GM13977 (cell line): ENCODE measurements at places on chromosomes 16 and 17.

DNA sequence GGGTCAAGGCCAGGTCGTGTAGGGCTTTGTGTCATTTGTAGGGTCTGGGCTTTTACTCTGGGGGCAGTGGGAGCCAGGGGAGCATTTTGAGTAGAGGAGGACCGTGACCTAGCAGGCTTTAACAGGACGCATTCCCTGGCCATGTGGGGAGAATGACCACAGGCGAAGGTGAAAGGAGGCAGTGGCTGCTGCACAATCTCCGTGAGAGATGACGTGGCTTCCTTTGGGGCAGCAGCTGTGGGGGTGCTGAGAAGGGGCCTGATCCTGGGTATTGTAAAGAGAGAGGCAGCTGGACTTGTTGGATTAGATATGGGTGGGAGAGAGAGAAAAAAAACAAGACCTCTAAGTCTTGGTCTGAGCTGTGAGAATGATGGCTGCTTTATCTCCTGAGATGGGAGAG, 46.0 kb downstream of the KATNIP start:
- no peak for DNase-seq

- DNase-seq, result peak; percentile 73
These were observed 13.6 kb downstream of the ATPAF2 start for GRCh38 chr17:18025241-18025944.

DNA sequence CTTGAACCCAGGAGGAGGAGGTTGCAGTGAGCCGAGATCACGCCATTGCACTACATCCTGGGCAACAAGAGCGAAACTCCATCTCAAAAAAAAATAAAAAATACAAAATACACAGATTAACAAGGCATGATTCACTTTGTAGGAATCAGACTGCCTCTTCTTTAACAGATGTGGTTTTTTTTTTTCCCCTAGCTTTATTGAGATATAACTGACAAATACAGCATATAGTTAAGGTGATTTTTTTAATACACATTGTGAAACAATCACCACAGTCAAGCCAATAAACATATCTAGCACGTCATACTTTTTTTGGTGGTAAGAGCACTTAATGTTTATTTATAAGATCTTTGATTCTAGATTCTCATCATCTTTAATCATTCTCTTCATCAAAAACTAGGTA, 87.8 kb downstream of the SPAG9 start:
- DNase-seq, result no peak

DNA sequence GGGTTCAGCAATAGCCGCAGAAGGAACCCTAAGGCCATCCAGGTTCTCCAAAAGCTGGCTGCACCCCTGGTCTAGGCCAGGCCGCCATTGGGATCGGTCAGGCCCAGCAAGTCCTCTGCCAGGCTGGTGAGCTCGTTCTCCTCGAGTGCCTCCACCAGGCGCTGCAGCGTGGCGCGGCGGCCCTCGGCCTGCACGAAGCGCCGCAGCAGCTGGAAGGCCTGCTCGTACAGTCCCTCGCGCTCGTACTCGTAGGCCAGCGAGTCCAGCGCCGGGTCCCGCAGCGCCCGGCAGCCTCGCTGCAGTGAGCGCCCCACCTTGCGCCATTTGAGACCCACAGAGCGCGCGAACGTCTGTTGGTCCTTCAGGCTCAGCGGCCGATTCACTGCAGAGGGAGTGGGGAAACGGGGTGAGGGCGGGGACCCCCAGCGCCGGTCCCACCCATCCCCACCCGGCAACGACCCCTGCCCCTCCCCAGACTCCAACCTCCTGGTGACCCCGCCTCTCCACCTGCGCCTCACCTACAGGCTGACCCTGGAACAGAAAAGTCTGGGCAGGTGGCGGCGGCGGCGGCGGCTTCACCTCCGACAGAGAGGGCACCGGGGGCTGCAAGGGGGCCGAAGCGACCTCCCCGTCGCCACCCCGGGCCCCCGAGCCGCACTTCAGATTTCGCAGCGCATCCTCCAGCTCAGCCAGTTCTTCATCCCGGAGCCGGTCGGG, 3.9 kb upstream of the B3GNT9 start:
- DNase-seq, result peak; percentile 12

DNA sequence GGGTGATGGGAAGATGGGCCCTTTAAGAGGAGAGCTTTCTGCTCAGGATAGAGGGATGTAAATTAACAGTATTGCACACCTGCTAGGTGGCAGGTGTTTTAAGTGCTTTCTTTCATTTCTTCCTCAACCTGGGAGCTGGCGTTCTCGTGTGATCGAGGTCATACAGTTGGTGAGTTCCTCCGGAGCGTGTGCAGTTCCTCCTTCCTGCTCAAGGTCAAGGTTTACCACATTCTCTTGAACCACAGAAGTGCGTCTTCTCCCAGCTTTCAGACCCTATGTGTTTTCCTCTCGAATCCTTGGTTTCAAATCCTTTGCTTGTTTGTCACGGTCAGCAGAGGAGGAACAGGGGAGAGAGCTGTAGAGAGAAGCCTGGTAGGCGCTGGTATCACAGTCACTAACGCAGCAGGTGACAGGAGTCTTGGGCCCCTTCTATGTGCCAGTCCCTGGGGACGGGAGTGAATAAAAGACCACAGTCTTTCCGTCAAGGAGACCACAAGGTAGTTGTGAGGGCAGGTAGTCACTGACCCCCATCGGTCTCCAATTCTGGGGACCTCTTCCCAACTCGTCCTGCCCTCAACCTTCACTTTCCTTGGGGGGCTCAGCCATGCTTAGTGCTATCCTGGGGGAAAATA, 791 bp downstream of the DNAI2 start:
- no peak for DNase-seq

DNA sequence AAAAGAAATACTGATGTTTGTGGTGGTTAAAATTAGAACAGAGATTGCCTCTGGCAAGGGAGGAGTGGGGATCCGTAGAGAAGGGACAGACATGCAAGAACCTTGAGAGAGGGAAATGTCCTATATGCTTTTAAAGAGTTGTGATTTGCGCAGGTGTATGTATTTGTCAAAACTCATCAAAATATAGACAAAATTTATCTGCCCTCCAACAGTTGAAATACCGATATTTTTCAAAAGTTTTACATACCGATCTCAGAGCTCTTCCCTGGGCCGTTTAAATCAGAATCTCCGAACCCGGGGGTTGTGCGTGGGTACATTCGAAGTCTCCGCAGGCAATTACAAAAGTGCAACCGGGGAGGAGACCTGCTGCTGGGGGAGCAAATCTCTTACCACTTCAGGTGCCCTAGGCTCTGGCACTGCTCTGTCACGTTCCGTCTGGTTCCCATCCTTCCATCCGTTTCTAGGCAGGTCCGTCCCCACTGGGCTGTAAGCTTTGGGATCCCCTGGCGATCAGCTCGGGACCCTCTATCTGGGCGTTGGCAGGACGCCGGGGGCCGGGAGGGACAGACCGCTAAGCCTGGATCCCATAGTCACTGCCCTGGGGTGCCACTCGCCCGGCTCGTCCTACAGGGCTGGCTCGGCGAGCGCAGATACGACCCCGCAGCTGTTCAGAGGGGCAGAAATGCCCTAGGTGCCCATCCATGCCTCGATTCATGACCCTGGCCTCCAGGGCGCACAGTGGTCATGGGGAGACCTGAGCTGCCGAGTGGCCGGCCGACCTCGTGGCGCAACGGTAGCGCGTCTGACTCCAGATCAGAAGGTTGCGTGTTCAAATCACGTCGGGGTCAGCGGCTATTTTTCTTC, 4.2 kb downstream of the BORCS6 start:
- DNase-seq, result peak; percentile 73

GRCh38 chr17:19996086-19996485, 13.1 kb upstream of the SPECC1 start:
- no peak for DNase-seq

DNA sequence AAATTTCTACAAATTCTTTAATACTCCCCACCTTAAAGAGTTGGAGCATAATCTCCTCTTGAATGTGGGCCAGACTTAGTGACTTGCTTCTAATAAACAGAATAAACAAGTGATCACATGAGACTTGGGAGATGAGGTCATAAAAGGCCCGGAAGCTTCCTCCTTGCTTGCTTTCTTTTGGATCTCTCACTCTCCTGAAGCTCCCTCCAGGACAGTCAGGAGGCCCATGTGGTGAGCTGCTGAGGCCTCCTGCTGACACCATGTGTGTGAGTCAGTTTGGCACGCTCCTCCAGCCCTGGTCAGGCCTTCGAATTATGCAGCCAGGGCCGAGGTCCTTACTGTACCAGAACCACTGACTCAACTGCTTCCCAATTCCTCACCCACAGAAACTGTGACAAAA, 53.2 kb downstream of the NDEL1 start:
- no peak for DNase-seq

GRCh38 chr16:11554053-11554452, 32.7 kb downstream of the LITAF start:
- DNase-seq, result no peak

GRCh38 chr16:4431023-4431422, 5.4 kb downstream of the DNAJA3 start:
- no peak for DNase-seq

- peak; percentile 45 for DNase-seq
These were observed 23.1 kb upstream of the DHRS13 start for GRCh38 chr17:28925912-28926365.

GRCh38 chr16:27169511-27170071, 33.7 kb upstream of the KDM8 start:
- no peak for DNase-seq

- peak; percentile 67 for DNase-seq
These were observed 6.9 kb downstream of the CHD9 start for GRCh38 chr16:53061701-53062159.

- DNase-seq, result peak; percentile 13
These were observed 72.8 kb upstream of the ATF7IP2 start for GRCh38 chr16:10312784-10313724.

GRCh38 chr17:70780031-70780430, 610.7 kb downstream of the KCNJ2 start:
- no peak for DNase-seq

GRCh38 chr17:75307957-75308731, 18.9 kb upstream of the SLC25A19 start:
- no peak for DNase-seq

DNA sequence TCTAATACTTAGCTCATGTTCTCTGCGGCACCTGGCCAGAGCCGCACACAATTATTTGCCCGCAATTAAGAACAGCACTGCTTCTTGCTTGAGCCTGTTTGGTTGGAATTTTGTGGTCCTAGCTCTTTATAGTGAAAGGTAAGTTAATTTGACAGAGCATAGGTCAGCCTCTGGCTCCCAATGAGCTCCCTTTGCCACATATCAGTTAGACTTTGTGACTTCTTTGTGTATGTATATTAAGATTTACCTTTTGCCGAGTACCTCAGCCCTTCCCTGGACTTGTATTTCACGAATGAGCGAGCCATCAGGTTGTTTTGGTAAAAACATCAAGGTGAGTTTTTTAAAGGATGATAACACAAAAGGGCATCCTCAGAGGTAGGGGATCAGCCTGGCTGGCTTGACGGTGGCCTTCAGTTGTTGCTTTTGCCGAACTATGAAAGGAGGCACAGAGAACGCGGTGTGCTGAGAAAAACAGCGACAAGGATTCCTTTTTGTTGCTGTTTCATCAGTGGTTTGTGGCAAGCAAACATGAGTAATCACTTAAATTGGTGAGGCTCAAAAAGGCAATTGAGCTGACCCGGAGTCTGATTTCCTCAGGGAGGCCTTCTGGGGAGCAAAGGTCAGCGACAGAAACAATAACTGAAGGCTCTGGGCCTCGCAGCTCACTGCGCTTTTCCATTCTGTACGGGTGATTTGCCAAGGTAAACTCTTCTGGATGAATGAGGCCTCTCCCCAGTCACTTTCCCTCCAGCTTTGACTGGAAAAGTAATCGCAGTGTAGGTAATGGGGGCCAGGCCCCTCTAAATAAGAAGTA, 163.6 kb downstream of the HS3ST3A1 start:
- DNase-seq, result no peak

- DNase-seq, result peak; percentile 32
These were observed at the start of gene P4HB for GRCh38 chr17:81859906-81860755. Gene P4HB, minus strand, starts transcription at chr17:81860535. Its CDS starts 64 bp downstream, at chr17:81860471.

- DNase-seq, result no peak
These were observed 17.6 kb downstream of the NOD2 start for GRCh38 chr16:50711040-50711439.

DNA sequence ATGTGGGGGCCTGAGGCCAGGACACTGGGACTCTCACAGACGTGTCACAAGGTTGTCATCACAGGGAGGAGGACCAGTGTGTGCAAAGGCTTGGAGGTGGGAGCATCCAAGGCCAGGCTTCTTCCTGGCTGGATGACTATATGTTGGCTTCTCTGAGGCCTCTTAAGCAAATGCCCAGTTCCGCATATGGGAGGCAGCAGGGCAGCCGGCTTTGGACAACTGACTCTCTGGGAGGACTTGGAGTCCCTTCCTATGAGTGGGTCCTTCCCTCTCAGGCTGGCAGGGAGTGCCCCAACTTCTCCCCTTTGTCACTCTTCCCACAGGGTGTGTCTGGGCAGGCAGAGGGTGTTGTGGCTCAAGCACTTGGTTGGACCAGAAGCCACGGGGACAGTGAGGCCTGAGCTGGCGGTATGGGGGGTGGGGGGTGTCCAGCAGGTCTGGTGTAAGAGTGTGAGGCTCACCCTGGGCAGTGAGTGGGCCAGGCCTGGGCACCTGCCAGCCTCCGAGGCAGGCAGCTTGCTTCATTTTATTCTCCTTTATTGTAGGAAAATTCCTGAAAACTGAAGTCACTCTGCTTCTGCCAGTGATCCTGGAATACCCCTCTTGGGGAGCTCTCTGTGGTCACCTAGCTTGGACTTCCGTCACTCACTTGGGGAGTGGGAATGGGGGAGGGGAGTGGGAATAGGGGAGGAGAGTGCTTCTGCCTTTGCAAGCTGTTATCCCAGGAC, 14.9 kb downstream of the ADGRG1 start:
- DNase-seq, result no peak

DNA sequence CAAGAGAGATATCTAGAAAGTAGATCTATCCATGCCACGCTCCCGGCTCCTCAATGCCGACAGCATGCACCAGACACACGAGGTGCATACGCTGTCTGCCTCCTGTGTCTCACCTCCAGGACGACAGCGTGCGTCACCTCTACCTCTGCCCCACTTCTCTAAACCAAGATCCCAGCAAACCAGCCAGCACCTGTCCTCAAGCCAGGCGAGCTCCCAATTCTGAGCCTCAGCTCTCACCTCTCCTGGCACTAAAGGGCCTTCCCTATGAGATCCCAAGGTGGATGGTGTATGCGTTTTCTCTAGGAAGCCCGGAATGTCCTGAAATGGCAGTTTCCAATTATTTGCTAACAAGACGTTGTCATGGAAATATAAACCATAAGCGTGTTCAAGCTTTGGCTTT, 36.2 kb upstream of the RCVRN start:
- DNase-seq, result no peak

- DNase-seq, result peak; percentile 95
These were observed at the start of gene KLHDC4 for GRCh38 chr16:87765776-87766484. Gene KLHDC4, minus strand, starts transcription at chr16:87765986. Its CDS starts 96 bp downstream, at chr16:87765890.

- no peak for DNase-seq
These were observed 7.8 kb upstream of the CCL15 start for GRCh38 chr17:36008998-36009665.

GRCh38 chr16:81946206-81946605, 65.1 kb downstream of the SDR42E1 start:
- DNase-seq, result no peak

DNA sequence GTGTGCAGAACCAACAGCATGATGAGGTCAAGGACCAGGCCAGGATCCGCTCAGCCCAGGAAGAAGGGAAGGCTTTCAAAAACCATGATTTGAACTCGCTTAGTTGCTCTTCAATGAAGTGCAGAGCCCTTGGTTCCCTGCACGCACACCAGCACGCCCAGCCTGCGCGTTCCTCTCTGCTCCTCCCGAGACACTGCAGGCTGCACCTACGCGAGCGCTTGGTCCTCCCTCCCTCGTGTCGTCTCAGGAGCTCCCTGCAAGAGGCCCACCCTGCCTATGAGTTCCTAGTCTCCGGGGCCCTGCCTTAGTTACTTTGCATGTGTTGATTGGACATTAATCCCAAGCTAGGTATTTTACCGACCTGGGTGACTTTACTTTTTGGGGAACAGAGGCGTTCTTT, 132.9 kb upstream of the TNRC6C start:
- no peak for DNase-seq
